ENCODE measurements at places on chromosomes 5 and 9.

DNA sequence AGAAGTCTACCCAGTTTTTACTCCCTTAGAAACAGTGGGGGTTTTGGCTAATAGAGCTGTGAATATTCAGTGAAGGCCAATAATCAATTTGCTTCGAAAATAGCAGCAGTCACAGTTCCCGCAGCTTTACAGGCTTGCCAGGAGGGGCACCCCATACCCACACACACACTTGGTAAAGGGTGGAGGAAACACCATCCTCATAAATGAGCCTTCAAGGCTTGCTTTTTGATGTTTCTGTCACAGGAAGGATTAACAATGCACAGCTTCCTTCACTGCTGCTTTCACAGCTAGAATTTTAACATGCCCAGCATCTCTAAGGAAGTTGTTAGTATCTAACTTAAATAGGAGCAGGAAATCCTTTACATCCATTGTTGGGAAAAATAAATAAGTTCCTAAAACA, 1247.5 kb upstream of the C9orf72 start:
- DNase-seq, result no peak

GRCh38 chr9:83056174-83056573, 6.8 kb downstream of the RASEF start:
- no peak for DNase-seq

- DNase-seq, result no peak
These were observed 101.3 kb downstream of the SH3TC2 start for GRCh38 chr5:148961261-148962199.

DNA sequence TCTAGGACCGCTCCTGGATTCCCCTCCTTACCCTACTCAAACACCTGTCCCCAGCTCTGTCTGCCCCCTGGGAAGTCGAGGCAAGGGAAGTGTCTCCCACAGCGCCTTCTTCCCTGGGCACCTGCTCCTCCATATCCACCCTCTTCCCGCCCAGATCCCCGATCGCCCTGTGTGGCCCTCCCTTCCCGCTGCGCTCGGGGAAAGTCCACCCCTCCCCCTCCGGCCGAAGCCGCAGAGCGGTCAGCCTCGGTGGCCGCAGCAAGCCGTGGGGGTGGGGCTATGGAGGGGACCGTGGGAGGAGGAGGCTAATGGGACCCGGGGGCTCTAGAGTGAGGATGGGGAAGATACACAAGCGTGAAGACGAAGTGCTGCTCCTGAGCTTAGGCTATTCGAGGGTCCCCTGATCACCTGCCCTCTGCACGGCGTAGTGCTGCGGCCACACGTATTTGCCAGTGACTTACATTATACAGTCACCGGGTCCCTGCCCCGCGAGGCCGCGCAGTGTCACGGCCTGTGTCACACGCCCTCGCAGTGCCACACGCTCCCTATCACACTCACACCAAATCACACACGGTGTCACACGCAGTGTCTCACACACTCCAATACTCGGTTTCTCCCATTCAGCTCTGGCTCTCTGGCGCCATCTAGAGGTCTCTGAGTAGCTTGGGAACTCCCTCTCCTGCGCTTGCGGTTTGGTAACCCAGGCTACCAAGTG, 658 bp upstream of the PCDH1 start:
- peak; percentile 83 for DNase-seq

GRCh38 chr5:103519550-103519949, 43.0 kb downstream of the NUDT12 start:
- DNase-seq, result no peak

DNA sequence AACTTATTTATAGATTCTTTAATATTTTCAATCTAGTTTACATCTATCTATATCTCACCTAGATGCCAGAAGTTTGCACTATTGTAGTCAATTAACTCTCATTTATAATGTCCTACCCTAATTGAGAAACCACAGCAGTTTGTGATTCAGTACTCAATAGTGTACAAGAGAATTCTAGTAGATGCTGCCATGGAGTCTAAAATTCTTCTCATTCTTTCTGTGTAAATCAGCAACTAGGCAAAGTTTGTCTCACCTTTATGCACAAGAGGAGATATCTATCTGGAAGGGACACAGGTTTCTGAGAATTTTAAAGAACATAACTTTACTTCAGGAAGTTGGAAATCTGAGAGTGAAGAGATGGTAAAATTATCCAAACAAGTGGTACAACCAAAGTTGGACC, 173.0 kb upstream of the FBXL7 start:
- DNase-seq, result no peak

DNA sequence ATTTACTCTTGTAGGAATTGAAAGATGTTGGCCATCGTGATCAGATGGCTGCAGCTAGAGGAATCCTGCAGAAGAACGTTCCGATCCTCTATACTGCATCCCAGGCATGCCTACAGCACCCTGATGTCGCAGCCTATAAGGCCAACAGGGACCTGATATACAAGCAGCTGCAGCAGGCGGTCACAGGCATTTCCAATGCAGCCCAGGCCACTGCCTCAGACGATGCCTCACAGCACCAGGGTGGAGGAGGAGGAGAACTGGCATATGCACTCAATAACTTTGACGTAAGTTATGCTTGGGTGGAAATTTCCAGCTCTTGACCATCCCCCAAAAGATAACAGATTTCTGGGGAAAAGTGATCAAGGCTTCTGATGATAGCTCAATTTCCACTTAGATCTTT, 50.6 kb downstream of the LRRTM2 start:
- DNase-seq, result no peak

DNA sequence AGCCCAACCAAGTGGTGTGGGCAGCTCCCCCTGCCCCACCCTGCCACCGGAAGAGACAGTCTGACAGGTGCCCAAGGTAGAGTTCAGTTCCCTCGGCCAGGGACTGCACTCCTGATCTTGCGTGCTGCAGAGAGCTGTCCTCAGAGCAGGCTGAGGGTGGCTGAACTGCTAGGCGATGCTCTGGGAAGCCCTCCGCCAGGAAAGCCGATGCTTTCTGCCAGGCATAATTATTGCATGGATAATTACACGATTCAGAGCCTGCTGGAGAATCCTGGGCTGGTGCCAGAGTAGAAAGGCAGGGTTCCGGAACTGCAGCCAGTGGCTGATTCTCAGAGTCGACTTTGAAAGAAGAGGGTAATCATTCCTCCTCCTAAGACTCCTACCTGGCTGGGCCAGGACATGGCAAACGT, 19.3 kb downstream of the KCNIP1 start:
- DNase-seq, result no peak

DNA sequence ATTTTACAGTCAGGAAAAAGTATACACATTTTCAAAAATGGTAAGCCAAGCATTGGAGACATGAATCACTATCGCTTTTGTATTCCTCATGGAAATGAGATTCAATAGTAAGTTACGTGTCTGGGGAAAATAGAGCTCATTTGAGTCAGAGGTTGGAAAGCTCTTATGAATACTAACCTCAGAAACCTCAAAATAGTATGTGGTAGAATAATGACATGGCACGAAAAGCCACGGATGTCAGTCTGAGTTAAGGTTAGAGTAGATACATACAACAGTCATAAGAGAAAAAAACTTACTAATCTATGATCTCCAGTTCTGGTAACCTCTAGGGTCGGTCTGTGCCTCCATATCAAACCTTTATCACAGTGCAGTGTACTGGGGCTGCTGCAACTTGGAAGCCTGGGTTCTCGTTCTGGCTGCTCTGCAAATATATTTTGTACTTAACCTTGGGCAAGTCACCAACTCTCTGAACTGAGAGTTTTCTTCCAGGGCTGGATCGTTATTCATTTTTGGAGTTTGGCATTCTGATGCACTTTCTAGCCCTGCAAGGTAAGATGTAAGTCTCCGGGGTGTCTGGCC, 31.8 kb downstream of the MAP1B start:
- no peak for DNase-seq

DNA sequence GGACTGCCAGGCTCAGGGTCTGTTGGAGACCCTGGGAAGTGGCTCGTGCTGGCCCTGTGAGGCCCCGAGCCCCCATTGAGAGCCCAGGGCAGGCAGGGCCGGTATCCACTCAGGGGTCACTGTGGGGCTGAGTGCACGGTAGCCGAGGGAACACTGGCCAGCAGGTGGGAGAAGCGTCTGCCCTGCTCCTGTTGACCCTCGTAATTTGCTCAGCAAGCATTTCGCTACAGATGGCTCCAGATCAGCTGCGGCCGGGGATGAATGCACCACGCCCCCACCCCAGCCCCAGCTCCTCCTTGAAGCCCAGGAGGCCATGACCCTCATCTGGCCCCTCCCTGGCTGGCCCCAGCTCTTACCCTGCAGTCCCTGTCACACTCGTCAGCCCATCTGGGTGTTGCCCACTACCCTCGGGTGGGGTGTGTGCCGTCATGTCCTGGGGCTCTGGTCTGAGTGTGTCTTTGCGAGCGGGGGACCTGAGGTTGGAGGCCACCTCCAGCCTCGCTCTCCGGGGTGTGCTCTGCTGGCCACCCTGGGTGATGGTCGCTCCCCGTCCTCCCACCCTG, 6.1 kb upstream of the NRARP start:
- DNase-seq, result no peak

DNA sequence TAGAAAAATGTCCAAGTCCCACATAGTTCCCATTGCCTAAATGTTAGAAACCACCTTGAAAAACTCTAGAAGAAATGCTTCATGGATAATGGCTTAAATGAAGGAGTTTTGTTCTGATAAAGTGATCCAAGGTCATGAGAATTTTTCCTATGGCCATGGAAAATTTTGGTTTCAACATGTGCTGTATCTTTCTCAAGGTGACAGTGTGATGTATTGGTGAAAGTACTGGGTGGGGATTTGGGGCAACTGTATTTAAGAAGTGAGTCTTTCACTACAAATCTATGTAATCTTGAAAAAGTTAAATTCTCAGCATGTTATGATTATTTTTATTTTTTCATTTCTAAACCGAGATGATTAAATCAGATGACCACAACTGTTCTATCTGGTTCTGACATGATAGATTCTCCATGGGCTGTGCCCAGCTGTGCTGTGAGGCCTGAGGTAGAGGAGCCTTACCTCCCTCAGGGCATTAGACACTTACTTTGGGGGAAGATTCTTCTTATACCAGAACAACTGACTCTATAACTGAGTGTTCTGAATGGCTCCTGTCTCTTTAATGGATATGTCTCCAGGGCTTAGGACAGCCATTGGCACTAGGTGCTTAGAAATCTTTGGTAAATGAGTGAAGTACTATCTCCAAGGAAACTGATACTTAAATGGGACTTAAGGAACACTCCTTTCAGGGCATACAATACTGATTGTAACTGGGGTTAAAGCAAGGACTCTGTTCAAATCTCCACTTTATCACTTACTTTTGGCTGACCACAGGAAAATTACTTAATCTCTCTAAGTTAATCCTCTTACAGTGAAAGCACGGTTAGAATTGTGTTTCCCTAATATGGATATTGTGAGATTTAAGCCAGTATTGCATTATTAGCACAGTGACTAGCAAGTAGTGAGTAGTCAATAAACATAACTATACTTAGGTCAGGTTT, 397.4 kb upstream of the MEF2C start:
- DNase-seq, result no peak

DNA sequence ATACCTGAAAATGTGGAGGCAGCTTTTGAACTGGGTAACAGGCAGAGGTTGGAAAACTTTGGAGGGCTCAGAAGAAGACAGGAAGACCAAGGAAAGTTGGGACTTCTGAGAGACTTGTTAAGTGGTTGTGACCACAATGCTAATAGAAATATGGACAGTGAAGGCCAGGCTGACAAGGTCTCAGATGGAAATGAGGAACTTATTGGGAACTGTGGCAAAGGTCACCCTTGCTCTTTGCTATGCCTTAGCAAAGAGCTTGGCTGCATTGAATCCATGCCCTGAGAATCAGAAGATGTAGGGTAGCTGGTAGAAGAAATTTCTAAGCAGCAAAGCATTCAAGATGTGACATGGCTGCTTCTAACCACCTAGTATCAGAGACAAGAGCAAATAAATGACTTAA, 244.4 kb upstream of the ADRA1B start:
- DNase-seq, result no peak

- DNase-seq, result no peak
These were observed 548 bp downstream of the CDC14B start for GRCh38 chr9:96619124-96619465.
